ENCODE measurements at places on chromosomes 13 and 19.

DNA sequence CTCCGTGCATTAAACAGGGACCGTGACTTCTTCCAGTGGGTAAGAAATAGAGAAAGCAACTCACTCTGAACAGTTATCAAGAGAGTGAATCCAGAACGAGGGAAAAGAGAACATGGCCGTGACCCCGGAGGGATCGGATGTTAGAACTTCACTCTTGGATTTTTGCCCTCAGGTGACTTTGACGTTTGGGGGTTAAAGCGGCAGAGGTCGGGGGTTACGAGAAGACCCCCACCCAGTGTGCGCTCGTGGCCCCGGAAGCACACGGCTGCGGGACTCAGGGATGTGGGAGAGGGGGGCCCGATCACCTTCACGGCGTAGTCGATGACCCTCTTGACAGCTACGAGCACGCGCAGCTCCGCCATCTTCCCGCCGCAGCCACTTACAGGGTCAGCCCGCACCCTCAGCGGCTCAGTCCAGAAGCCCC is at the start of gene ETFB:
Gene ETFB (minus strand): TSS at position 424 of the 424 bp plus-strand sequence. CDS start 62 bp downstream, at position 362.
- no peak for DNase-seq

DNA sequence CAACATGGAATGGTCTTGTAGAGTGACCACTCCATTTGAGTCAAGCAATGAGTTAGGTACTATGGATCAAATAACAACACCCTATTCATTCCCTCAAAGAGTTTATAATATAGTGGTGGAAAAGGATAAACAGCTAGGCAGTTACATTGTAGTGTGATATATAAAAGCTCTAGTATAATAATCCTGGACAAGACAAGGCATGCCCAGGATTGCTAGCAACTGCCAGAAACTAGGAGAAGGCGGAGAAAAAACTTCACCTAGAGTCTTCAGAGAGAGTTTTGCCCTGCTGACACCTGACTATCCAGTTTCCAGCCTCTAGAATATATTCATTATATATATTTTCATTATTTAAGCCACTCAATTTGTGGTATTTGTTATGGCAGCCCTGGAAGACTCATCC is 530.6 kb downstream of the KLF12 start:
- DNase-seq = no peak

- peak; percentile 9 for DNase-seq
These were observed 1.3 kb downstream of the SAFB start for GRCh38 chr19:5624018-5624663.

GRCh38 chr13:106748785-106749184 is 180.8 kb upstream of the ARGLU1 start:
- DNase-seq = no peak

DNA sequence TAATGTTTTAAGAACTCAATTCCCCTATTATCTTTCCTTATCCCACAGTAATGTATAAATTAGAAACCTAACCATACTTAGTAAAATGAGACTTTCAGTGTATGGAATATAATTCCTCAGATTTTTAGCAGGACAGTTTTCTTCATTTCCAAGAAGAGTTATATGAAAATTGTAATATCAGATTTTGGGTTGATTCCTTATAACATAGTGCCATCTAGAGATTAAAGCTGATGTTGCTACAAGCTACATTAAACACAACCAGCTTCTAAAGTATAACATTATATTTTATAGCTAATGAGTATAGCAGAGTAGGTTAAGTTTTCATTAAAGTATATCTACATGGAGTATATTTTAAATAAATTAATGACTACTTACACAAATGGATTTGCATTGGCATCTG is 99.7 kb upstream of the MIR17HG start:
- DNase-seq = no peak

DNA sequence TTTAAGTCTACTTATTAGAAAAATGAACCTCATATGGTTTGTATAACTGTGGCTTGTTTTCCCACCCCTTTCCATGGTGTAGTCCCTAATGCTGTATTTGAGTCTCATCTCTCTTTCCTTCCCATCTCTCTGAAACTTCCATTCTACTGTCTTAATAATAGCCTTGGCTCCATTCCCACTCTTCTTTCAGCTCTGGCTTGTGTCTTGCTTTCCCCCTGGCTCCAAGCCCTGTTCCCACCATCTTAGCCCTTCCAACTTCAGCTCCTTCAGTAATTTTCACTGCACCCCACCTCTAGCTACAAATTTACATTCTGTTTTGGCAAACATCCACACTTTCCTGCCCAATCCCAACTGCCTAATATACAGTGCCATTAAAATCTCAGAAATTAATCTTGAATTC is 137.5 kb downstream of the SLITRK6 start:
- no peak for DNase-seq

GRCh38 chr13:40484101-40484800 is 182.2 kb downstream of the FOXO1 start:
- DNase-seq = no peak
